ENCODE measurements at places on chromosomes 16 and 17.

DNA sequence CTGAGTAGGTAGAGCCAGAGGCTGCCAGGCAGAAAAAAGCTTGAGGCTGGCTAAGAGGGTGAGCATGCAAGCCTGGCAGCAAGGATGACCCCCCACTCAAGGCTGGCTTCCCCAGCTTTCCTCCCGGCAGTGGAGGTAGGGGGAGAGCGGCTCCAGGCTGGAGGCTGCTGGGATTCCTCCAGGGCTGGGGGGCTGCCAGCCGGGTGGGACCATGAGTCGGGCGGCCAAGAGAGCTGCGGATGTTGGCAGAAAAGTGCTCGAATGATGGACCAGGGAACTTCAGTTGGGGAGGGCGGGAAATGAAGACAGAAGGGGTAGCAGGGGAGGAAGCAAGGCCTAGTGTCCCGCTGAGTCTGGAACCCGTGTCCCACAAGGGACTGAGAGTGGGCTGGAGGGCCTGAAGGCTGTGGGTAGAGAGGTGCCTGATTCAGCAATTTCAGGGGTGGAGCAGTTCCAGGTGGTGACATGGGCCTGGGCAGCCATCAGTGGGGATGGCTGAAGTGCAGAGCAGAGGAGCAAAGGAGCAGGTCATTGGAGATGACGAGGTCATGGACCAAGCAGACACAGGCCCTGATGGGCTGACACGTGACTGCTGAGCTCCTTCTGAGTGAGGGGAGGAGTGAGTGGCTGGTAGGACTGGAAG lies 20.3 kb downstream of the HSD11B2 start:
- DNase-seq: no peak

DNA sequence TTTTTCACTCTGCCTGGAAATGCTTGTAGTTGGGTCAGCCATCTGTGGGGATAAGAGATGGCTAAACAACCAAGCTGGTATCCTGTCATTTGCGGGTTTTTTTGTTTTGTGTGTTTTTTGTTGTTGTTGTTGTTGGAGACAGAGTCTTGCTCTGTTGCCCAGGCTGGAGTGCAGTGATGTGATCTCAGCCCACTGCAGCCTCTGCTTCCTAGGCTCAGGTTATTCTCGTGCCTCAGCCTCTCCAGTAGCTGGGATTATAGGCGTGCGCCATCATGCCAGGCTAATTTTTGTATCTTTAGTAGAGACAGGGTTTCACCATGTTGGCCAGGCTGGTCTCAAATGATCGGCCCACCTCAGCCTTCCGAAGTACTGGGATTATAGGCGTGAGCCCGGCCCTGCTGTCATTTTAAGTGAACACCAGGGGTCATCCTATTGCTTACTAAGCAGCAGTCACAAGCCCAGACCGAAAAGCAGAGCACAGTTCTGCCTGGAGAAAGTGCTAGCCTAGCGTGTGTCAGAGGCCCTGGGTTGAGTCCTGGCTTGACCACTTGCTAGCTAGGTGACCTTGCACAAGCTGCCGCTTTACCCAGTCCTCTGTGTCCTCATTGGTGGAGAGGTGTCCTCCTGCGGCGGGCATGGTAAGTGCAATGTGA lies 4.6 kb downstream of the SMCR8 start:
- DNase-seq: peak; percentile 70

DNA sequence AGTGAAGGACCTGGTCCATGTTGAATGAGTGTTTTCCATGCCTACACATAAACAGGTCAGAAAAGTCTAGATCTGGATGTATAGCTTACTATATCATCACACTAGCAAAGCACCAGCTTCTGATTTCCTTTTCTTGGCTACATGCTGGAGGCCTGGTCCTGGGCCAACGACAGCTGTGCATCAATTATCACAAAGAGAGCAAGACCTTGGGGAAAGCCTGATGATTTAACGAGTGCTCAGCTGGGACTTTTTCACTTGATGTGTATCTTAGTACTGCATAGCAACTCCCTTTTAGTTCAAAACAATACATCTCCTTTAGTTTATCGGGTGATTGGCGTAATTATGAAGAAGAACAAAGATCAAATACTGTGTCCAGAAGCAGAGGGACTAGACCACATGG lies 358.2 kb downstream of the KIF2B start:
- no peak for DNase-seq

DNA sequence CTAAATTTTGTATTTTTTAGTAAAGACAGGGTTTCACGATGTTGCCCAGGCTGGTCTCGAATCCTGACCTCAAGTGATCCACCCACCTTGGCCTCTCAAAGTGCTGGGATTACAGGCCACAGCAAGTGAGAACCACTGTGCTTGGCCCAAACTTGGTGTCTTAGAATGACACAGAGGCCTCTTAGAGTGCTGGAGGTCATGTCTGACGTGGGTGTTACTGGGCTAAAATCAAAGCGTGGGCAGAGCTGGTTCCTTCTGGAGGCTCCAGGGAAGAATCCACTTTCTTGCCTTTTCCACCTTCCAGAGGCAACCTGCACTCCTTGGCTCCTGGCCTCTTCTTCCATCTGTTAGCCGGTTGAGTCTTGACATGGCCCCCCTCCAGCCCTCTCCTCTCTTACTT lies 53.8 kb downstream of the IRF8 start:
- no peak for DNase-seq

- peak; percentile 47 for DNase-seq
Measured at GRCh38 chr17:2724784-2725164, 13.2 kb upstream of the CLUH start.

DNA sequence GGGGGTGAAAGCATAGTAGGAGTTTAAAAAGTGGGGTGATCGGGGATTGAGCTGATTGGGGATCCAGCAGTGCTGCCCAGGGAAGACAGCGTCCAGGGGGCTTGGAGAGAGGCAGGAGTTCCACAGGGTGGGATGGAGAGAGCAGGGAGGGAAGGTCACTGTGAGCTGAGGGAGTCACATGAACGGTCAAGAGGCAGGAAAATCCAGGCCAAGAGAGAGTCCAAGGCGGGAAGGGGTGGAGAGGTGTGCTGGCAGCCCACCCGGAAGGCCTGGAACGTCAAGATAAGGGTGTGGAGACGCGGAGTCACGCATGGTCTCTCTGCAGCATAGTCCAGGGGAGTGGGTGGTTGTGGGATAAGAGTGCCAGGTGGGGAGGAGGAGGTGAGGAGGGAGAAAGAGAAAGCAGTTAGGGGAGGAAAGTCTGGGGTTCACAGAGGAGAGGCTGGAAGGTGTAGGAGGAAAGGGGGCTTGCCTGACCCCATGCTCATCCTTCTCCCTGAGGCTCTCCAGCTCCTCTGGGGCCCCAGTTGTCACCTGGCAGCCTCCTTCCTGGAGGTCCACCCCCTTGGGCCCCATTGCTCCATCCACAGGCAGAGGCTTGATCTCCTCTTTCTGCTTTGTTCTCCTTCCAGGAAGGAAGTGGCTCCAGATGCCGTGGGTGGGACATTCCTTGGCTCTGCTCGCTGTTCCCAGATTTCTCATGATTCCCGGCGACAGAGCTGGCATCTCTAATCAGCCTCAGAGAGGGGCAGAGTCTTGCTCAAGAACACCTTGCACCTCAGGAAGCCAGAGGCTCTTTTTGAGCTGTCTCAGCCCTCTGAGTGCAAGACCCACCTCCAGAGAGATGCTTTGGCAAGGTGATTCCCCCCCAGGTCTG lies 28.7 kb downstream of the CCR7 start:
- peak; percentile 78 for DNase-seq

DNA sequence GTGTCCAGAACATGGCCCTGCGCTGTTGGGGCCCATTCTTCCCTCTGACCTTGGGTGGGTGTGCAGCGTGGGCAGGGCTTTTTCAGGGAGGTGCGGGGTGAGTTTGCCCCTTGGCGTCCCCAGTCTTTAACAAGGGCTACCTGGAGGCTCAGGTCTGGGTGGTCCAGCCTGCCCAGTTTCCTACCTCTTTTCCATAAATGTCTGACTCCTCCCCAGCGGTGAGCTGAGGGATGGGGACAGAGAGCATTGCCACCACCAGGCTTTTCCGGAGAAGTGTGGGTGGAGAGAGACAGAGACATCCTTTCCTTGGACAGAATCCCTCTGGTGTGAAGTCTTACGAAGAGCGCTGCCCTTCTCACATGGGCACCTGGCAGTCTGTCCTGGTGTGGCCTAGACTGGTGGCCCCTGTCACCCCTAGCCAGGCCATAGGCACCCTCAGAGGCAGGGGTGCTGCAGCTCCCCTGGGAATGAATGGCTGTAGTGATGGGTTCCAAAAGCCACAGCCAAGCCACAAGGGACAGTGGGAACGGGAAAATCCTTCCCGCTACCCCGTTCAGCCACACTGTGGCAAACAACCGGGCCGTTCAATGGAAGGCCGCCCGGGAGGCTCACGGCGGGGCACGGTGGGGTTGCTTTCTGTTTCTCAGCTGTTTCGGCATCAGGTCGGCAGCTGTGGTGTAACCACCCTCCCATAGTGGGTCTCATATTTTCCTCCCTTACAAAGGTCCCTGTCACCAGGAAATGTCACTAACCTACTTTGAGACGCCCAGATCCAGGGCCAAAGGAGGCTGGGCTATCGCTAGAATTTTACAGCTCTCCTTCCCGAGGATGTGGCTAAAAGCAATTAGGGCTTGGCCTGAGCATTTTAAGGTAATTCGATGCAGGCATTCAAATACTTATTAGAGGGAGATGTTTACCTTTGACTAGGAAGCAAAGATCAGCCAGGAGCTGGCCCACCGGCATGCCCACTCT lies 61.9 kb upstream of the GSE1 start:
- no peak for DNase-seq

DNA sequence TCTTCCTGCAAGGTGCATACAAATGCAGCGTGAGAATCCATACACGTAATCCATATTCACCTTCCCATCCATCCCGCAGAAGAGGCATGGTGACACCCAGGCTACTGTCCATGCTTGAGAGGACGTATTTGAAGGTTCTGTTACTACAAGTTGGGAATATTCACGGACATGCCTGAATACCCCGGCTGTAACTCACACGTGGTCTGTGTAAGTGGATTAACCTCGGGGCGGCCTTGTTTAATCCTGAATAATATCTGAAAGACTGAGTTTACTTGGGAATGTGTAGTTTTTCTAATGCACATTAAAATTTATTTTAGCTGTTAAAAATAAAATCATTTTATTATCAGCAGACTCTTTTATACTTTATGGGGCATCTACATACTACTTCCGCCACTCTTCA lies 13.1 kb downstream of the CPSF4L start:
- DNase-seq: no peak

DNA sequence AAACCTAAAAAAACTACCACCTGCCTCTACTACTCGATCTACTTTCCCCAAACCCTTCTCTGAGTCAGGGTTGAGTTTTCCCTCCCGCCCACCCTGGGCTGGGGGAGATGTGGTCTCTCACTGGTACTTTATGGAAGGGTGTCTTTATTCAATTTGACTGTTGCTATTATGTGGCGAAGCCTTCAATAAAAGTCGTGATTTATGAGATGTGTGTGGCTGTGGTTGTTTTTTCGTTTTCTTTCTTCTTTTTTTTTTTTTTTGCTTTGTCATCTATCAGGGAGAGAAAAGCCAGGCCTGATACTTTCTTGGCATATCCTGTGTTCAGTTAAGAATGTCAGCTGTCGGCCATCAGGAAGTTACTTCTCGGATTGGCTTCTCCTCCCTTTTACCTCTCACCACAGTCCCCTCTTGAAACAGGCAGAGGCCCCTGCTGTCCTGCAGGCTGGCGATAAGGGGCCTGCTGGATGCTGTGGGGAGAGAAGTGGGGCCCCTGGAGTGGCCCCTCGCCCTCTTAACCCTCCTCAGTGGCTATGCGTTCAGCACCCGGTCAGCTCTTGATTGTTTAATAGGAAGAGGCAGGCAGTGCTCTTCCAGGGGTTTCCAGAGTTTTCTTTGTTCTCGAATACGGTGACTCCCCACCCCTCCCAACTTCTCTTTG lies 123.0 kb downstream of the MSI2 start:
- peak; percentile 38 for DNase-seq

- no peak for DNase-seq
Measured at GRCh38 chr17:76085731-76086366, 6.9 kb downstream of the ZACN start.

DNA sequence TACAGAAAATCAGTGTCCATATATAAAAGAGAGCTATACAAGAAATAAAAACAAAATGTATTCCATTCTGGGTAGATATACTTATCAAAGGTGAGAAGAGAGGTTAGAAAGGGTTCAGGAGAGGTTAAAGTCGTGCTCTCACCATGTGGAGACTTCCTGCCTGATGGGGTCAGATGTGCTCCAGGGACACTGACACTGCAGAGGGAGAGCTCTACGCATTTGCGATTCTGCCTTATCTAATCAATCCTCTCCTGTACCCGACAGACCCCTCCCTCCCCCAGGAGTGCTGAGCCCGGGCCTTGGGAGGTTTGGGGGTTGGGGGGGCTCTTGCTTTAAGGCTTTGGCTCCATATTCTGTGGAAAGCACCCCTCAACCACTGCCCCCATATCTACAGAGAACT lies 16.6 kb upstream of the SLC5A11 start:
- DNase-seq: no peak

- DNase-seq: no peak
Measured at GRCh38 chr17:31750578-31750977, 108.5 kb downstream of the COPRS start.

GRCh38 chr16:69260506-69260905 lies 50.6 kb upstream of the VPS4A start:
- DNase-seq: no peak

- DNase-seq: no peak
Measured at GRCh38 chr16:13056607-13057006, 155.2 kb downstream of the SHISA9 start.

GRCh38 chr16:30623536-30624283 lies 13.5 kb upstream of the ZNF689 start:
- DNase-seq: no peak

- no peak for DNase-seq
Measured at GRCh38 chr16:56101480-56101879, 89.8 kb upstream of the GNAO1 start.

DNA sequence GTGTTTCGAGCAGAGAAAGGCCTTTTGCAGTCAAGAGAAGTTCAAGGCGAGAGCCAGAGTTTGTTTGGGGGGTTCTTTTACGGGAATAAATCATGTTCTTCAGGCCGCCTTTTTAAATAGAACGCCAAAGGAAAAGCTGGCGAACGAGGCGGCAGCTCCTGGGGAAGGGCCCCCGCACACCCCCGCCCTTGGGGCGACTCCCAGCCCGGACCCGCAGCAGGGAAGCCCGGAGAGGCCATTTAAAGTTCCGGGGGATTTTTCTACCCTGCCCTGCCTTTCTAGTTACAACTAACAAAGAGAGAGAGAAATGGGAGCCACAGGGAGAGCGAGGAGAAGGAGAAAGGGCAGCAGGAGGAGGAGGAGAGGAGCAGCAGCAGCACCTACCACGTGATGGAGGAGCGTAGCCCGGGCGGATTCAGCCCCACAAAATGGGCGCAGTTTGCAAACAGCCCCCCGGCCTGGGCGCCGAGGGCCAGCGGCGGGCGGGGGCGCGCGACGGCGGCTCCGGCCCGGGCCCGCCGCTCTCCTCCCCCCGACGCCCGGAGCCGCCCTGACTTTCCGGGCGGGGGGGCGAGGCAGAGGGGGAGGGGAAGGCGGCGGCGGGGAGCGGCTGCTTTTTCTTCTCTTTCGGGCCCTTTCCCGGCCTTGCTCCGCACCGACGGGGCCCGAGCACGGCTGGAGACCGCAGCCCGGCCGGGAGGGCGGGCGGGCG lies 634 bp downstream of the KANSL1 start:
- peak; percentile 91 for DNase-seq

- peak; percentile 34 for DNase-seq
Measured at GRCh38 chr17:56754523-56755208, 79.1 kb downstream of the C17orf67 start.

All from adipocyte (in vitro differentiated cells).